ENCODE measurements at places on chromosomes 5 and 9. TPM values are rescaled to one million over a fixed set of nuclear protein-coding genes. Genes with fewer than 3 reads are reported as not detected.
A peak's percentile ranks its signal among the peaks of the same experiment; 100 is the strongest.

- peak; percentile 5 for DNase-seq
Measured at GRCh38 chr5:92945605-92946097, 635.4 kb downstream of the NR2F1-AS1 start.

GRCh38 chr5:35212122-35212982 lies 17.9 kb downstream of the PRLR start:
- no peak for DNase-seq

- DNase-seq: no peak
Measured at GRCh38 chr5:168163966-168164365, 127.5 kb upstream of the WWC1 start.

GRCh38 chr5:58266402-58266801 lies 193.5 kb downstream of the PLK2 start:
- DNase-seq: peak; percentile 8

DNA sequence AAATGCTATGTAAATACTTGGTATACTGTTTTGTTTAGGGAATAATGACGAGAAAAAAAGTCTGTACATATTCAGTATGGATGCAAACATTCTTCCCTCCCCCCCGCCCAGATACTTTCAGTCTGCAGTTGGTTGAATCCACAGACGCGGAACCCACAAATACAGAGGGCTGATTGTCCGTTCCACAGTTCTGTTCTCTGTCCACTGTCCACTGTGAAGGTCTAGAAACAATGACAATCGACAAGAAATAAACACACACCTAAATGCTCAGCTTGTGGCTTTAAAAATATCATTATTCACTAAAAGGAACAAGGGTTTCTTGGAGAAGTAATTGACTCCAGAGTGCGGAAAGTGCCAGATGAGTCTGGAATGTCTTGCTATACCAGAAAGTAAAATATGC lies 109.1 kb downstream of the TMEM161B start:
- DNase-seq: no peak

- no peak for DNase-seq
Measured at GRCh38 chr5:137684761-137685160, 51.1 kb downstream of the KLHL3 start.

The SMIM27 gene
- 9.1 TPM for total RNA-seq

The CCDC187 gene
- total RNA-seq: not detected

The FAM219A gene
- total RNA-seq: 11.2 TPM
